Endothelial cell of umbilical vein (primary cell): ENCODE measurements at places on chromosomes 7 and 10. TPM values are rescaled to one million over a fixed set of nuclear protein-coding genes. Genes with fewer than 3 reads are reported as not detected.

DNA sequence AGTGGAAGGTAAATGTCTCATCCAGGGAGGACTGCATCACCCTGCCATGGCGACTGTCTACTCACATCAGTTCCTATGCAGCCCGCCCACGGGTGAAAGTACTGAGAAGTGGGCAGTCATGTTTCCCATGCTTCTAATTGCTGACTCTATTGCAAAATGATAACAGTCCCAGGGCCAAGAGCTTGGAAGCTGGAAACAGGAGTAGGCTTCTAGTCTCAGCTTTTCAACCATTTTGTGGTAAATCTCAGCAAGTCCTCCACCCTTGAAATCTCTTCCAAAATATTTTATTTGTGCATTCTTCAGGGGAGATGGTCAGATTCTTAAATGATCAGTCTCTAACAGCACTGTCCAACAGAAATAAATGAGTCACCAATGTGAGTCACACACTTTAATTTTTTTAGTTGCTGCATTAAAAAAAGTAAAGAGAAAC, 48.1 kb upstream of the TARP start:
- no peaks in the 10 kb centered on the region for H3K36me3 ChIP-seq
- no peaks in the 10 kb centered on the region for H3K4me1 ChIP-seq
- no peak overlapping the region for H3K27ac ChIP-seq
- H3K27me3 ChIP-seq = peaks cover 10% of the 10 kb centered on the region
- no peak for DNase-seq

GRCh38 chr7:36110584-36110983, 42.5 kb upstream of the EEPD1 start:
- H3K4me1 ChIP-seq = peaks cover under 1% of the 10 kb centered on the region
- H3K27ac ChIP-seq = no peak overlapping the region
- H3K27me3 ChIP-seq = peaks cover 1% of the 10 kb centered on the region
- H3K36me3 ChIP-seq = no peaks in the 10 kb centered on the region
- no peak overlapping the region for H3K4me3 ChIP-seq
- no peak for DNase-seq

- peaks cover 13% of the 10 kb centered on the region for H3K4me1 ChIP-seq
- peak; percentile 50 for DNase-seq
- no peaks in the 10 kb centered on the region for H3K27me3 ChIP-seq
- H3K36me3 ChIP-seq = no peaks in the 10 kb centered on the region
- no peak overlapping the region for H3K27ac ChIP-seq
Observed at GRCh38 chr7:134513169-134513752, 14.1 kb upstream of the AKR1B10 start.

GRCh38 chr7:141706239-141707064, 1.7 kb upstream of the WEE2 start:
- no peak overlapping the region for H3K27ac ChIP-seq
- H3K4me3 ChIP-seq = no peak overlapping the region
- peaks cover 12% of the 10 kb centered on the region for H3K27me3 ChIP-seq
- DNase-seq = no peak

GRCh38 chr7:77370606-77371005, 45.5 kb downstream of the GSAP start:
- H3K4me1 ChIP-seq = no peaks in the 10 kb centered on the region
- no peak overlapping the region for H3K4me3 ChIP-seq
- no peaks in the 10 kb centered on the region for H3K36me3 ChIP-seq
- H3K27me3 ChIP-seq = no peaks in the 10 kb centered on the region

DNA sequence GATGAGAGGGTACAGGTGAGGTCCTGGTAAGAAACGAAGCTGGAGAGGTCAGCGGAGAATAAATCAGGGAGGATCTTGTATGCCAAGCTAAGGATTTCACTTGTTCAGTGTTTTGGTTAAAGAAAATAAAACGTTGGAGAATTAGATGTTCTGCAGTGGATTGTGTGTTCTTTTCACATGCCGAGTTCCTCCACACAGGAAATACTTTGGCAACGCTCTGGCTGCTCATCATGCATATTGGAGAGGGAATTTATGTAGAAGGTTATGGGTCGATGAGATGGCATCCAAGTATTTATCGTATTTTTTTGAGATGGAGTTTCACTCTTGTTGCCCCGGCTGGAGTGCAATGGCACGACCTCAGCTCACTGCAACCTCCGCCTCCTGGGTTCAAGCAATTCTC, 11.0 kb downstream of the RPS24 start:
- H3K36me3 ChIP-seq = peaks cover 17% of the 10 kb centered on the region
- H3K4me1 ChIP-seq = peaks cover 15% of the 10 kb centered on the region
- H3K27ac ChIP-seq = no peak overlapping the region

GRCh38 chr10:62450912-62451610, 76.9 kb downstream of the ZNF365 start:
- H3K27me3 ChIP-seq = no peaks in the 10 kb centered on the region
- no peak for DNase-seq
- H3K4me1 ChIP-seq = no peaks in the 10 kb centered on the region
- H3K4me3 ChIP-seq = no peak overlapping the region

GRCh38 chr7:26549281-26549944, 257.8 kb downstream of the SNX10 start:
- H3K36me3 ChIP-seq = no peaks in the 10 kb centered on the region
- DNase-seq = peak; percentile 19
- H3K4me3 ChIP-seq = no peak overlapping the region
- H3K27ac ChIP-seq = no peak overlapping the region
- no peaks in the 10 kb centered on the region for H3K4me1 ChIP-seq

- no peak overlapping the region for H3K4me3 ChIP-seq
- peaks cover 7% of the 10 kb centered on the region for H3K4me1 ChIP-seq
- H3K27ac ChIP-seq = no peak overlapping the region
- peaks cover 2% of the 10 kb centered on the region for H3K36me3 ChIP-seq
Observed at GRCh38 chr7:105512926-105513526, 9.0 kb downstream of the PUS7 start.

DNA sequence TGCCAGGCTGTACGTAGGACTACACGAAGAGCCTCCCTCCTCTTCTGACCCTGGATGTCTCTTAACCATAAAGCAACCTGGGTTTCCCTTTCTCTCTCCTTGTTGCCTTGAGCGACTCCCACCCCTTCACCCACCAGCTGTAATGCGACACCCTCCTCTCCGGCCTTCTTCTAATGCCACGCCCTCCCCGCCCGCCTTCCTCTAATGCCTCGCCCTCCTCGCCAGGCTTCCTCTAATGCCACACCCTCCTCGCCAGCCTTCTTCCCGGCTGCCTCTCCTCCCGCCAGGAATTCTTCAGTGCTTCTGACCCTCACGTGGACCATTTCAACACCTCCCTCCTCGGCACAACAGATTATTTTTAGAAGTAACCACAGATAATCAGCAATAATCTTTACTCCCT, 348.5 kb upstream of the SHH start:
- H3K4me3 ChIP-seq = no peak overlapping the region
- no peaks in the 10 kb centered on the region for H3K36me3 ChIP-seq
- H3K4me1 ChIP-seq = no peaks in the 10 kb centered on the region
- H3K27ac ChIP-seq = no peak overlapping the region

DNA sequence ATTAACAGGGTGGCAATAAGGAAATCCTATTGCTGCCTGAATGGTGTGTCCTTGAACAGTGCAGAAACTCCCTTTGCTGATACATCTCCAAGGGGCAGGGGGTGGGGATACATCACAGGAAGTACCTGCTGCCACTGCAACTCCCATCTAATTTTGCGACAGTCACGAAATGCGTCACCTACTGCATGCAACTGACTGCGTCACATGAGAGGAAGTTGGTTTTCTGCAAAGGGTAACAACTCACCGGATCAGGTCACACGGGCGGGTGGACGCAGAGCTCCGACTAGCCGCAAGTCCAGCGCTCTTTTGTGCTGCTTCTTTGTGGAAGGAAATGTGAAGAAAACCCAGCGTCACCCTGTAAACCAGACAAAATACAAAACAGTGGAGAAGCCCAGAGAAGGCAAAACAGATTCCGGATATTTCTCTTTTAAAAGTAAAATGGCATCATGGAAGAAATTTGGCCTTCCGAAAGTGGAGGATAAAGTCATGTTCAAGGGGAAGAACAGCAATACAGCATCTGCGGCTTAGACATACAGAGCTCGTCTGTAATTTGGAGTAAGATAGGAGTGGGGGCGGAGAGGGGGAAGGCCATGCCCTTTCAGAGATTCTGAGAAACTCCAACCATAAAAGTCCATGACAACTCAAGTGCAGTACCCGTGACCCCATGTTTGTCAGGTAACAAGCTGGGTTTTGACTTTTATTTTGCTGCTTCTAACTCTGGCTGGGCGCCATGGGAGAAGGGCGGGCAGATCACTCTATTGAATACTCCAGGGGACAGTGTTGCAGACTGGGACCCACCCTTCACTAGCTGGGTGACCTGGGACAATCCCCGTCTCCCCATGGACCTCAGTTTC, 32.3 kb upstream of the PLEKHS1 start:
- H3K36me3 ChIP-seq = peaks cover 8% of the 10 kb centered on the region
- H3K4me3 ChIP-seq = no peak overlapping the region
- no peak for DNase-seq
- no peak overlapping the region for H3K27ac ChIP-seq
- H3K27me3 ChIP-seq = no peaks in the 10 kb centered on the region

DNA sequence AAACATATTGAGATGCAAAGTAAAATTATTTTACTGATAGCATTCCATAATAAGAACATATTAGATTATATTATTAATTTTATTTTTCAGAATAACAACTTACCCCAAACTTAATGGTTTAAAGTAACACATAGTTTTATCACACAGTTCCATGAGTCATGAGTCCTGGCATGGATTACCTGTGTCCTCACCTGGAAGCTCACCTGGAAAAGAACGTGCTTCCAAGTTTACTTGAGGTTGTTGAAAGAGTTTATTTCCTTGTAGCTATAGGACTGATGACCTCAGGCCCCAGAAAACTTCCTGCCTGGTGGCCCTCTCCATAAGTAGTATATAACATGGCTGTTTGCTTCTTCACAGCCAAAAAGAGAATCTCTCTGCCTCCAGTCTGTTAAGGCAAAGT, 254.6 kb downstream of the TFEC start:
- no peak overlapping the region for H3K27ac ChIP-seq
- no peaks in the 10 kb centered on the region for H3K27me3 ChIP-seq
- no peak for DNase-seq
- no peak overlapping the region for H3K4me3 ChIP-seq
- H3K36me3 ChIP-seq = no peaks in the 10 kb centered on the region

GRCh38 chr7:121313220-121313792, 15.5 kb upstream of the WNT16 start:
- no peaks in the 10 kb centered on the region for H3K4me1 ChIP-seq
- no peaks in the 10 kb centered on the region for H3K36me3 ChIP-seq

DNA sequence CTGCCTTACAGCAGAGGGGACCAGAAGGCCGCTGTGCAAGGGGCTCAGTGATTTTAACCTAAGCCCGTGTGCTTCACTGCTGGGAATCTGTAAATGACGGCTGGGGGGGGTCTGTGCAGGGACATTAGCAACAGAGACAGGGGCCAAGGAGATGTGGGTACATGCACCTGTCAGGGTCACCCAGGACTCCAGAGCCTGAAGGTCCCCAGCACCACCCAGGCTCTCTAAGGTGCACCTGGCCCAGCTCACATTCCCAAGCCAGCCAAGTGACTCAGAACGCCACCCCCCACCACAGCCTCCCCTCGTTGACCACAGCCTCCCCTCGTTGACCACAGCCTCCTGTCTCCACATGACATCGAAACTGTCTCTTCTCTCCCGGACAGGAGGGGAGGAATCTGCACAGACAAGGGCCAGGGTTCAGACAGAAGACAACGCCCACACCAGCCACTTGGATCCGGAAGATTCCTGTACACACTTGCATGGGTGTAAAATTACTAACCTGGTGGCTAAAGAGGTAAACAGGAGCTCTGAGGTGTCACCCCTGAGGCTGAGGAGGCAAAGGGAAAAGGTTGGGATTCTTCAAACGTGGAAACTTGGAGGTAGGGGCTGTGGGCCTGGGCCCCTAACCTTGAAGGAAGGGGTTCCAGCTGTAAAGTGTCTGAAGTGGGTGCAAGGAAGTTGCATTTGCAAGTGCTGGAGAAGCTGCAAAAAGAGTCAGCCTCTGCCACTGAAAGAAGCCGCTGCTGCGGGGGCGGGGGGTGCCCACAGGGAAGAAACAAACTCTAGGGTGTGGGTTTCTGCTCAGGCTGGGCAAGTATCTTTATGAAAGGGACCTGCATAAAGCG, 27.0 kb downstream of the CALML3 start:
- no peaks in the 10 kb centered on the region for H3K36me3 ChIP-seq
- H3K27me3 ChIP-seq = no peaks in the 10 kb centered on the region
- no peak overlapping the region for H3K27ac ChIP-seq
- H3K4me3 ChIP-seq = no peak overlapping the region
- no peak for DNase-seq

DNA sequence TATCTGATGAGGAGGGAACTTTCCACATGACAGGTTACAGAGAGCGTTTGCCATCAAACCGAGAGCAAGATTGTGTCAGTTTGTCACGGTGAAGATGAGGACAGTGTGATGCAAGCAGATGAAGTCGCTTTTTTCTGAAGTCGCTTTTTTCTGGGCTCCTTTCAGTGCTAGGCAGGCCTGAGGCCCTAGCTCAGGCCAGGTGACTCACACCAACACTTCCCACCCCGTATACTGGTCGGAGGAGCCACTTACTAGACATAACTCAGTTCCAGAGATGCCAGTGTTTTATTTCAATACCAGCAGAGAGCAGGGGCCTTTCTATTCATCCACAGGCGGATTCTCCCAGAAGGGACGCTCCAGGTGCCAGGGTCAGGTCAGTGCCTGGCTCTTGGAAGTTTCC, 58.9 kb downstream of the SFMBT2 start:
- no peak for DNase-seq
- H3K36me3 ChIP-seq = no peaks in the 10 kb centered on the region
- no peaks in the 10 kb centered on the region for H3K4me1 ChIP-seq
- H3K27ac ChIP-seq = no peak overlapping the region
- H3K4me3 ChIP-seq = no peak overlapping the region
- H3K27me3 ChIP-seq = no peaks in the 10 kb centered on the region

GRCh38 chr10:129498680-129499079, 31.6 kb downstream of the MGMT start:
- H3K36me3 ChIP-seq = no peaks in the 10 kb centered on the region
- DNase-seq = no peak
- H3K4me1 ChIP-seq = no peaks in the 10 kb centered on the region
- H3K27me3 ChIP-seq = no peaks in the 10 kb centered on the region
- H3K27ac ChIP-seq = no peak overlapping the region

GRCh38 chr7:3065724-3066143, 22.1 kb upstream of the CARD11 start:
- no peak for DNase-seq
- H3K27ac ChIP-seq = no peak overlapping the region
- no peak overlapping the region for H3K4me3 ChIP-seq
- H3K4me1 ChIP-seq = no peaks in the 10 kb centered on the region
- H3K36me3 ChIP-seq = no peaks in the 10 kb centered on the region

- H3K4me3 ChIP-seq = peak overlapping the region; percentile 98
- peaks cover 26% of the 10 kb centered on the region for H3K36me3 ChIP-seq
- H3K4me1 ChIP-seq = peaks cover 72% of the 10 kb centered on the region
Observed at GRCh38 chr7:116525913-116526861, 1.4 kb downstream of the CAV1 start.

GRCh38 chr10:51951601-51952000, 252.2 kb upstream of the CSTF2T start:
- no peak overlapping the region for H3K27ac ChIP-seq
- no peaks in the 10 kb centered on the region for H3K4me1 ChIP-seq
- DNase-seq = no peak

TAS2R3 gene
- polyA plus RNA-seq = 0.08 TPM in 2 replicates

WNT16 gene
- polyA plus RNA-seq = not detected in 2 replicates

AGFG2 gene
- 33.6 and 47.9 TPM in 2 replicates for polyA plus RNA-seq

ST7 gene
- polyA plus RNA-seq = 18.4 and 18.6 TPM in 2 replicates

TBC1D12 gene
- 2.9 and 3.2 TPM in 2 replicates for polyA plus RNA-seq

SPDYE2 gene
- polyA plus RNA-seq = not detected in 2 replicates

EIF5AL1 gene
- 0.73 and 1.0 TPM in 2 replicates for polyA plus RNA-seq

PRTFDC1 gene
- 12.7 and 22.0 TPM in 2 replicates for polyA plus RNA-seq

HTR5A gene
- polyA plus RNA-seq = not detected in 2 replicates

FHIP2A gene
- 10.5 and 13.3 TPM in 2 replicates for polyA plus RNA-seq

PHTF2 gene
- polyA plus RNA-seq = 8.4 and 13.3 TPM in 2 replicates

ZNF487 gene
- polyA plus RNA-seq = 2.1 and 24.0 TPM in 2 replicates

LRRC18 gene
- polyA plus RNA-seq = not detected in 2 replicates

PRRT4 gene
- polyA plus RNA-seq = 0.03 and 0.08 TPM in 2 replicates

PTPRE gene
- polyA plus RNA-seq = 36.8 and 37.3 TPM in 2 replicates

PIP gene
- not detected in 2 replicates for polyA plus RNA-seq

AKR1D1 gene
- not detected in 2 replicates for polyA plus RNA-seq
